ENCODE measurements at places on chromosomes 1 and 21.
A peak's percentile ranks its signal among the peaks of the same experiment; 100 is the strongest.

GRCh38 chr1:18090636-18091035 is 17.0 kb upstream of the IGSF21 start:
- DNase-seq: no peak

DNA sequence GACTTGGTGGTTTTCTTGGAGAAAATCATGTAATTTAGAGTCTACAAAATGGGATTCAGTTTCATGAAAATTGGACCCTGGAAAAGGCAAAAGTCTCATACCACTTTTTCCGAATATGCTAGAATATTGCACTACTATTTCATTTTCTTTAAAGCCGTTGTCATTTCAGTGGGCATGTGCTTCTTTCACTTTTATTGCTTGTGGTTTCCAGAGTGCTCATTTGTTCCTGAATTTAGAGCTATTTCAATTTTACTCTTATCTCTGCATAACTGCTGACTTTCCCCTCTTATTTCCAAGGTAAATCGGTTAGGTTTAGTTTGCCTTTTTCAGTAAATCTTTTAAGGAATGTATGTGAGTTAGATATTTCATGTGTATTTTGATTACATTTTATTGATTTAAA is 11.6 kb downstream of the HHAT start:
- DNase-seq: no peak

DNA sequence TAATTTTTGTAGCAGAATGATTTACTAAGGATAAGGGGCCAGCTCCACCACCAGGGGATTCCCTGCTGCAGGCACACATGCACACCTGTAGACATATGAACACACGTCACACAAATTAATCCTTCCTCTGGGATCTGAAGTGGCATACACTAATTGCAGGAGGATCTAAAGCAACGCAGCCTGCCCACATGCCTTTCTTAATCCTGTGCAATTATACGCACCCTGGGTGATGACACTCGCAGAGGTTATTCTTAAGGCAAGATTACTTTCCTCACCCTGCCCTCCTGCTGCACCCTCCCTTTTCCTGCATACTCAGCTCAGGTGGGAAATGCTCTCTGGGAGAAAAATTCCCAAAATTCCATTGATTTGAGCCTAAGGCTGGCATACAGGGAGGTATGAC is 7.5 kb upstream of the LORICRIN start:
- no peak for DNase-seq

DNA sequence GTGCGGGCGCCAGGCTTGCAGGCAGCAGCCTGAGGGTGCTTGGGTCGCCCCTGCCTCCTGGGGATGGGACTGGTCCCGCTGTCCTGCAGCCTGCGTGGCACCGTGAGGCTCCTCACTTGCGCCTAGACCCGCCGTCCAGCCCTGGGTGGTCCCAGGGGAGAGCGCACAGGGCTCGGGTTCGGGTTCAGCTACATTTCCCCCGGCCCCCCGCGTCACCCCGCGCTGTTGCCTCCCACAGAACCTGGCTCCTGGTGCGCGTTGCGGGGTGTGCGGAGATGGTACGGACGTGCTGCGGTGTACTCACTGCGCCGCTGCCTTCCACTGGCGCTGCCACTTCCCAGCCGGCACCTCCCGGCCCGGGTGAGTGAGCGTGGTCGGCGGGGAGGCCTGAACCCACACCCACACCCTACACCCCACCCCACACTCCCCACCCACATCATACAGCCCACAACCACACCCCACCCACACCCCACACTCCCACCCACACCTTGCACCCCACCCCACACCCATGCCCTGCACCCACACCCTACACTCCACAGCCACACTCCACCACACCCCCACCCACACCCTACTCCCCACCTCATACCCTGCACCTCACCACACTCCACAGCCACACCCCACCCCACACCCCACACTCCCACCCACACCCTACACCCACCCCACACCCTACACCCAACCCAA is 6.2 kb upstream of the PFKL start:
- DNase-seq: no peak

GRCh38 chr1:86997538-86997937 is 83.1 kb downstream of the HS2ST1 start:
- no peak for DNase-seq

- no peak for DNase-seq
Measured at GRCh38 chr1:191804311-191804710, 354.0 kb upstream of the RGS18 start.

DNA sequence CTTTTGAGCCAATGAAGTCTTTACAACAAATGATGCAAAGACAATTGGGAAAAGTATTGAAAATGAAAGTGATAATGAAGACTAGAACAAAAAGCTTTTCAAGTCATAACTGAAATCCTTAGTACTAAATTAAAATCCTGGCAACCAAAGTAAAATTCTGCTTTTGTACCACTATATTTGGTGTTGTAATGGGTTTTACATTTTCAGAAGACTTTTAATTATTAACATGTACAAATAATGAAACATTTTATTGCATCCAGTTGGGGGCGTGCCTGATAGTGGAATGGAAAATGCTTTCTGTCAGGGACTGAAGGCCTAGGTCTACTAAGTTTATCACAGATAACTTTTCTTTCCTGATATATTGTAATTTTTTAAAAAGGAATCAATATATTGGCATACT is 89.4 kb downstream of the SDCCAG8 start:
- DNase-seq: no peak

DNA sequence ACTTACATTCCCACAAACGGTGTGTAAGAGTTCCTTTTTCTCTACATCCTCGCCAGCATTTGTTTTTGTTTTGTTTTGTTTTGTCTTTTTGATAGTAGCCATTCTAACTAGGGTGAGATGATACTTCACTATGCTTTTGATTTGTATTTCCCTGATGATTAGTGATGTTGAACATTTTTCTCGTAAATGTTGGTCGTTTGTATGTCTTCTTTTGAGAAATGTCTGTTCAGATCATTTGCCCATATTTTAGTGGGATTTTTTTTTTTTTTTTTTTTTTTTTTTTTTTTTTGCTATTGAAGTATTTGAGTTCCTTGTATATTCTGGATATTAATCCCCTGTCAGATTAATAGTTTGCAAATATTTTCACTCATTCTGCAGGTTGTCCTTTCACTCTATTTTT is 19.2 kb upstream of the GPR161 start:
- DNase-seq: no peak

GRCh38 chr1:216250861-216251260 is 172.4 kb downstream of the USH2A start:
- no peak for DNase-seq

- peak; percentile 65 for DNase-seq
Measured at GRCh38 chr1:208652296-208653160, 408.3 kb upstream of the PLXNA2 start.

GRCh38 chr21:46459024-46459355 is 299 bp downstream of the DIP2A start:
- no peak for DNase-seq

DNA sequence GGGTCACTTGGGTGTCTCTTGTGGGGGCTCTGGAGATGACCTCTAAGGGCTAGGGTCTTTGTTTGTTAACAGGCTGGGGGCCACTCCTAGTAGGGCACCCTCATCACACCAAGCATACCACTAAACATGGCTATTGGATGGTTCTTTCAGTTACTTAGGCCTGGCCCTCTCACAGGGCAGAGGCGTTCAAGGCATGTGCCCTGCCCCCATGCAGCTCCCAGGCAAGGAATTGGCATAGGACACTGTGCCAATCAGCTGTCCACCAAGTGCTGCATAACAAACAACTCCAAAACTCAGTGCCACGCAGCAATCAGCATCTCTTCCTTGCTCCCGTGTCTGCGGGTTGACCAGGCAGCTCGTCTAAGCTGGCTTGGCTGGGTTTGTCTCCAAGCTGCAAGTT is 2.1 kb upstream of the KCNAB2 start:
- DNase-seq: no peak

GRCh38 chr1:40773748-40774265 is 9.8 kb upstream of the KCNQ4 start:
- no peak for DNase-seq

DNA sequence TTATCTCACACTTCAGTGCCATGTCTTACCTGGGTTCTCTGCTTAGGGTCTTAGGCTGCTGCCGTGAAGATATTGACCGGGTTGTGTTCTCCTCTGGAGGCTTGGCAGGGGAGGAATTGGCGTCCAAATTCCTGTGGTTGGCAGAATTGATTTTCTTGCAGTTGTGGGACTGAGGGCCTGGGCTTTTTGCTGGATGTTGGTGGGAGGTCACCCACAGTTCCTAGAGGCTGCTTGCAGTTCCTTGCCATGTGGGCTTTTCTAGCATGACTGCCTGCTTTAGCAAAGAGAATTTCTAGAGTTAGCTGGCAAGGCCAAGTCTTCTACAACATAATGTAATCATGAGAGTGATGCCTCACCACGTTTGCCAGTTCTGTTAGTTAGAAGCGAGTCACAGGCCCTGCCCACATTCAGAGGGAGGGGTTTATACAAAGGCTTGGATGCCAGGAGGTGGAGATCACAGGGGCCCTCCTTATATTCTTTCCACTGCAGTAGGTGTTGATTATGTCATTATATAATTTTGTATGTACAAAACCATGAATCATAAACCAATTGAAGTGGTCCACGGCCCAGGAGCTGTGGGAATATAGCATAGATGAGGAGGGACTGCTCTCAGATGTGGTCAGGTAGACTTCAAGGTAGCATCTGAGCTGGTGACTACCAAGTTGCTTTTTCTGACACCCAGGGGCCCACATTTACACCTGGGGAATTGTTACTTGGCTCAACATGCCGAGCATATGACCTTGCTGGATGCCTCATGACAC is 6.6 kb downstream of the UBL4B start:
- no peak for DNase-seq

DNA sequence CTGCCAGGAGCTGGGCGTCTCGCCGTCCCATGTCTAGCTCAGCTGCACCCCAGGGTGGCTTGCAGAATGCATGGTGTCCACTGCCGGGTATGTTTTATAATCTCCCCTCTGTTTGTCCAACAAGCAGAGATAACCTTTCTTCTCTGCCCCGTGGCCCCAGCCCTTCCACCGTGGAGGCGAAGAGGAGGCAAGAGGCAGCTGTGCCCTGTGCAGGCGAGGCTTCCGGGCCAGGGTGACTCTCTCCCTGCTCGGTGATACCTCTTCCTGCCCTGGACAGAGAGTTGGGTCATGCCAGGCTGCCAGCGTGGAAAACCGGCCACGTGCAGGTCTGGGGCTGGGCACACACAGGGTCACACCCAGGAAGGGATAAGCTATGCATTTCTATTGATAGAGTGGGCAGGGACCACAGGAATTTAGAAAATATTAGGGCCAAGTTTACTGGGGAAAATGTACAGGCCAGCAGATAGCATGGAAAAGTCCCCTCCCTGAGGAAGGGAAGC is at the start of gene TFF2:
TSS of gene TFF2 (minus strand) at position 68 of the 500 bp plus-strand sequence. CDS start at position 31, 37 bp downstream.
- no peak for DNase-seq

GRCh38 chr1:171313319-171313834 is 606 bp upstream of the FMO4 start:
- no peak for DNase-seq

DNA sequence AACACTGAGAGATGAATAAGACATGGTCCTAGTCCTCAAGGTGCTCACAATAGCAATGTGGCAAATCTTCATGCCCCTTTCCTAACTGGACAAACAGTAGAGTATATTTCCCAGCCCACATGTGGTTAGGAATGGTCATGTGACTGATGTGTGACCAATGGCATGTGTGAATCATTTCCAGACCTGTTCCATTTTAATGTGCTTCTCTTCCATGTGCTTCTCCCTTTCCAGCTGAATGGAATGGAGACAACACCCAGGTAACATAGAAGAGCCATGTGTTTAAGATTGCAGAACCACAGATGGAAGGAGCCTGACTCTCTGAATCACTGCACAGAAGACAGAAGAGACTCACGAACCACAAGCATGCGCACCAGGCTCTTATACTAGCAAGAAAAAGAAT is 409.9 kb upstream of the NFIA start:
- no peak for DNase-seq

- DNase-seq: no peak
Measured at GRCh38 chr1:105243411-105243810, 1493.7 kb downstream of the AMY1C start.

DNA sequence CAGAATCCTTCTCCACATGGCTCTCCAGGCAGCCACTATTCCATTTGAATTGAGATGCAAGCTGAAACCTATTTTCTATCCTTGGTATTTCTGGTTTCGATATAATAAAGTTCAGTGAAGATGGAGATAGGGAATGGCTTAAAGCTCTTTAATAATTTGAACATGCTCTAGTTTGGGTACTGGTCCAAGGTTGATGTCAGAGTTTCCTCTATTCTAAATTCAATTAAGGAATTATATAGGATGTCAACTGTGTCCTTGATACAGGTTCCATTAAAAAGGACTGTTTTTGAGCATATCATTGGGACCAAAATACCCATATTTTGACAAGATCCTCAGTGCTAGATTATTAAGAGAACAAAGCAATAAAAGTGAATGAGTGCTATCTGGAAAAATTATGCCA is 245.3 kb downstream of the SPATA17 start:
- no peak for DNase-seq

DNA sequence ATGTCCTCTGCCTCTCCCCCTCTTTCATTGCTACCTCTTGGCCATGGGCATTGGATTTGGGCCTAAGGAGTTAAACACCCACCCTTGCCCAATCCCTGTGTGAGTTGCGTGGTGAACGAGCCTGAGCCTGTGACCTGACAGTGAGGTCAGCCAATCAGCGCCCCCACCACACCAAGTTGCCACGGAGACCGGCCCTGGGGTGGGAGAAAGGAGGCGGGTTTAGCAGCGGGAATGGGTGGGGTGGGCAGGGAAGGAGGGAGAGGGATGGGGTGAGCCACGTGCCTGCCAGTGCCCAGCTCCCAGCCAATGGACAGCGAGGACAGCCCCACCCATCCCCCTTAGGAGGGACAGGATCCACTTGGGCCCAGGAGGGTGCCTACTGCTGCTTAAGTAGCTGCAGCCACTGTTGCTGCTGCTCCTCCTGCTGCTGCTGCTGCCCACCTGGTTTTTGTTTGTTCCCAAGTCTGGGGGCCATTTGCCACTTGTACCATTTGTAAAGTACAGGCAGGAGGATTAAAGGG is 9.5 kb downstream of the ZBTB7B start:
- peak; percentile 96 for DNase-seq

- DNase-seq: no peak
Measured at GRCh38 chr21:36186506-36187399, 30.1 kb downstream of the DOP1B start.

DNA sequence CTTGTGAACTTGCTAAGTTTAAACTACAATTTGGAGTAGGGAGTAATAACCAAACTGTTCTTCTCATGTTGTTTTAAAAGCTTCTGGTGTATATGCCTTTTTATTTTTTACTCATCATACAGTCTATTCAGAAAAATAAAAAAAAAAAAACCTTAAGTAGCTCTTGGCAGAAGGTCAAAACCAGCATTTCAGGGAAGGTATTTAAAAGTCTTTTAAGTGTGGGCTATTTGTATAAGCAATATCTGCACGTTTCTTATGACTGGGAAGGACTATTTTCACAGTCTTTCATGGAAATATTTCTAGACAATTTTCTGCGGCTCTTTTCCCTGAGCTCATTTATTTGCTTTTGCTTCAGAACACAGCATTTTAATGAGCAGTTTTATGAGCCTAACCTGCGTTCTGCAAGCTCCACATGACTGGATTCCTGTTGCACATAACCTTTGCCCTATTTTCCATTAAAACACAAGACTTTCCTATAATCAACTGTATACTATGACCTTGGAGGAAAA is 60.9 kb upstream of the C1orf105 start:
- no peak for DNase-seq

GRCh38 chr1:17561561-17561985 is 22.1 kb downstream of the ARHGEF10L start:
- DNase-seq: no peak

GRCh38 chr1:227335242-227336020 is 17.1 kb upstream of the CDC42BPA start:
- no peak for DNase-seq
